ENCODE measurements at places on chromosomes 3 and 15.

- no peak for DNase-seq
Observed at GRCh38 chr3:5347486-5347885, 160.0 kb downstream of the EDEM1 start.

- peak; percentile 45 for DNase-seq
Observed at GRCh38 chr15:31276596-31277298, 49.9 kb upstream of the KLF13 start.

DNA sequence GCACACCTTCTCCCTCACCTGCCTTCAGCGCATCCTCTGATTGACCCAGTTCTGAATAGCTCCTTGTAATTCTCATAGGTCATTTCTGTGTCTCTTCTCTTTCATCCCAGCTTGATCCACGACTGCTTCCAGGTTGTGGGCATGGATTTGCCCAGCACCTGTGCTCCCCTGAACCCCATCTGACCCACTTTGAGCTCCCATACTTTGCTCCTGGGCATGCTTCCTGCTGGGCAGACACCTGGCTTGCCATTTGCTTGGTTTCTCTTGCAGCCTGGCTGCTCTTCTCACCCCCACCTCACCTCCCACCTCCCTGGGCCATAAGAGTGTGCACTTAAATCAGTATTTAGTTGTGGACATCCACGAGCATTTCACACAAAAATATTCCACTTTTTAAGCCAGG lies 635.5 kb downstream of the TBL1XR1 start:
- no peak for DNase-seq

- no peak for DNase-seq
Observed at GRCh38 chr3:18744472-18744871, 319.3 kb upstream of the SATB1 start.

DNA sequence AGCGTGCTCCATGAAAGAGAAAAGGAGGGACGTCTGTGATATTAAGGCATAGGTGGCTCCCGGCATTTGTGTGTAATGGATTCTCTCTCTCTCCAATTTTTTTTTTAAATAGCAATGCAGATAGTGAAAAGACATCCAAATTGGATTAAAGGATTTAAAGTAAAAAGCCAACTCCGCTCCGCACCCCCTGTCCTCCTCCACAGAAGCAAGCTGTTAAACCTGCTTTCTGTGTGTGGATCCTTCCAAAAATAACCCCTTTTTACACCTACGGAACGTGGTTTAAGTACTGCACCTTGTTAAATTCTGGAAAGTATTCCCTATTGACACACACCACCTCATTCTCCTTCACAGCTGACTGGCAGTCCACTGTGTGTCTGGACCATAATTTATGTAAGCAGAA lies 61.6 kb downstream of the ST8SIA2 start:
- DNase-seq: no peak

DNA sequence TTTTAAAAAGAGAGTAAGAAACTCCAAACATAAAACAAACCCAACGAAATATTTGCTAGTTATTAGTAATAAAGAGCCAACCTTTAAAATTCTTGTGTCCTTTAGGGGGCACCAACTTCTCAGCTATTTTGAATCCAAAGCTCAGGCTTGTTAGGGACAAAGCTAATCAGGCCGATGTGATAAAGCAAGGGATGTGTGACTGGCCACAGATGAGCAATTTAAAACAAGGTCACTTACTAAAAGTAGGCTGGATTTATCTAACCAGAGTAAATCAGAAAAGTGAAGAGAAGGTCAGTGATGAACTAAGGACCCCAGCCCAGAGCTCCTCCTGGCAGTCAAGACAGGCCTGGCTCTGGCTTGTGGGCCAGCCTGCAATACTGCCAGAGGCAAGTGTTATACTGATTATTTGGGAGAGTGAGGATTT lies 108.5 kb downstream of the CYP19A1 start:
- no peak for DNase-seq

- DNase-seq: no peak
Observed at GRCh38 chr15:69951898-69952555, 145.7 kb downstream of the TLE3 start.

DNA sequence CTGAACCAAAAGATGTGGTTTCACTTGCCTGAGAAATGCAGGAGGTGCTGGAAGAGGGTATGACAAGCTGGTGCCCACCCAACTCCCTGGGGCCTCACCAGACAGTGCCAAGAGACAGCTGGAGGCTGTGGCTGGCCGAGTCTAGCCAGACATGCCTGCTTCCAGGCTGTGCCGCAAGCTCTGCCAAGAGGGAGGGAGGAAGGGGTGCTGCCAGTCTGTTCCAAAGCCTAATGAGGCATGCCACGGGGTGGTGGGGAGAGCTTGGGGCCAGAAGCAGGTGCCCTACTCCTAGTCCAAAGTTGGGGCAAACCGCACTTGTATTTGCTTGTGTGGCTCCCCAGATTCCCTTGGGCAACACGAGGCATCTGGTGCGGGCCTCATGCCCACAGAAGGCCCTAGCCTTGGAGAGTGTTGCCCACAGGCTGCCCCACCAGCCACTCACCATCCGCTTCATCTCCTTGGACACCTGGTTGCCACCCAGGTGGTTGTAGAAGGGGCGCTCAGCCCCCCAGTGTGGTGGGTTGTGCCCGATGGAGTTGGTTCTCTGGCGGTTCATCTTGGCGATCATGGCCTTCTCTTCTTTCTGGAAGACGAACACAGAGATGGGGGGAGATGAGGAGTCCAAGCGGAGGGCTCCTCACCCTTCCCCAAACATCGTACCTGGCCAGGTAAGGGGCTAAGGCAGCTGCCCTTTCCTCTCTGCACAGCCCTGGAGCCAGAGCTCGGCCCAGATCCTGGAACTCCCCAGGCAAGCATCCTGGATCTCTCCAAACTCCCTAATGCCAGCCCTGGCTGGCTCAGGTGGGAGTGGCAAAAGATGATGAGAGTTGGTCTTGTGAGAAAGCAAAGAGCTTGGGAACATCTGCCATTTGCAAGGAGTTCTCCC lies 123.4 kb downstream of the SEC22A start:
- no peak for DNase-seq

DNA sequence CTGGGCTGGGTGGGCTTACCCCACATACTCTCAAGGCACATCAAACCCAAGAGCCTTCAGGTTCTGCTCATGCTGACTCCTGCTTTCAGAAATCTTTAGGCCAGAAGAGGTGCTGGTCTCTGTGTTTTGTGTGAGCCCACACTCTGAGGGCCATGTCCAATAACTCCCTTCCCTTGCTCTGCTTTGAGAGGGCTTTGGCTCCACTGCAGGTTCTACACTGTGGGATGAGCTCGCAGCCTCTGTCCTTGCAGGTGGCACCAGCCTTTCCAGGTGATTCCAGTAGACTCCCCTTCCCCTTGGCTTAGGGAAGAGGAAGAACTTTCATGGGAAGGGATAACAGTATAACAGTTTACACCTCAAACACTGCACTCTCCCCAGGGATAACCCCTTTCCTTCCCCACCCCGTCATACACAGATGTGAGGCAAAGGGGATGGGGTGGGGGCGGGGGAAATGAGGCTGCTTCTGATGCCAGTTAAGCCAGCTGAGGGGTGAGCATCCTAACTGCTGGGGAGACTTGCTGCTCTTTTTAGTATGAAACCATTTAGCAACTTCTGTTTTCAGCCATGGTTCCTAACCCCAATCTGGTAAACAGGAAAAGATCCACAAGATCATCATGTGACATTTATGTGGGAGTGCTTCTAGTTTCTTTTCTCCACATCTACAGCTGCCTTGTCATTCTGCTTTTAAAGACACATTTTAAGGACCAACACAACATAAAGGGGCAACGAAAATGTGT lies 262.4 kb downstream of the SLC9A9 start:
- DNase-seq: no peak

- DNase-seq: peak; percentile 74
Observed at GRCh38 chr15:80776420-80777045, 2.6 kb upstream of the CEMIP start.

GRCh38 chr15:51524376-51524775 lies 98.2 kb downstream of the DMXL2 start:
- DNase-seq: no peak

- no peak for DNase-seq
Observed at GRCh38 chr3:120302361-120302760, 17.3 kb upstream of the GPR156 start.

DNA sequence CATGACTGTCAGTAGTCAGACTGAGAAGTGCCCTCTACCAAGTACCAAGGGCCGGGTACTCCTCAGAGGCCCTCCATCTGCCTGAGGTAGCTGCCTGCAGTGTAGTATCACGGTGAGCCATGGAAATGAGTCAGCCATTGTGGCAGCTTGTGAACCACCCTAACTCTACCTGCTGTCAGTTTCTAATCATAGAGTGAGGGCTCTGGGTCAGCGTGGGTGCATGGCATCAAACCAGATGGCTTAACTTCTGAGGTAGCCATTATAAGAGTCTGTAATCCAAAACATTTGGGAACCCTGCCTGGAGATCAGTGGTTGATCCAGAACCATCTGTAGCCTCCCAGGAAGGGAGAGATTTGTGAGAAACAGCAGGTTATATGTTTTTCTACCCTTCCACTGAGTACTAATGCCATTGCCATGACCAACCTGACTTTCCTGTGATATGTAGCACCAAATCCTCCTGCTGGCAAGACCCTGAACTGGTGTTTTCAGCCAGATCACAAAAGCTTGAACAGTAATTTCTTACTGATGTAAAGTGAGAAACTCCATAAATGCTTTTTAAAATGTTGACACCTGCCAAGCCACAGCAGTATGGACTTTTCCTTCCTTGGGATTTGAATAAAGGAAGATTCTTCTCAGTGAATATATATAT lies 38.9 kb downstream of the ABHD2 start:
- DNase-seq: no peak

- no peak for DNase-seq
Observed at GRCh38 chr3:62833538-62833937, 41.7 kb downstream of the CADPS start.

- DNase-seq: no peak
Observed at GRCh38 chr15:59940456-59940855, 63.7 kb upstream of the FOXB1 start.

DNA sequence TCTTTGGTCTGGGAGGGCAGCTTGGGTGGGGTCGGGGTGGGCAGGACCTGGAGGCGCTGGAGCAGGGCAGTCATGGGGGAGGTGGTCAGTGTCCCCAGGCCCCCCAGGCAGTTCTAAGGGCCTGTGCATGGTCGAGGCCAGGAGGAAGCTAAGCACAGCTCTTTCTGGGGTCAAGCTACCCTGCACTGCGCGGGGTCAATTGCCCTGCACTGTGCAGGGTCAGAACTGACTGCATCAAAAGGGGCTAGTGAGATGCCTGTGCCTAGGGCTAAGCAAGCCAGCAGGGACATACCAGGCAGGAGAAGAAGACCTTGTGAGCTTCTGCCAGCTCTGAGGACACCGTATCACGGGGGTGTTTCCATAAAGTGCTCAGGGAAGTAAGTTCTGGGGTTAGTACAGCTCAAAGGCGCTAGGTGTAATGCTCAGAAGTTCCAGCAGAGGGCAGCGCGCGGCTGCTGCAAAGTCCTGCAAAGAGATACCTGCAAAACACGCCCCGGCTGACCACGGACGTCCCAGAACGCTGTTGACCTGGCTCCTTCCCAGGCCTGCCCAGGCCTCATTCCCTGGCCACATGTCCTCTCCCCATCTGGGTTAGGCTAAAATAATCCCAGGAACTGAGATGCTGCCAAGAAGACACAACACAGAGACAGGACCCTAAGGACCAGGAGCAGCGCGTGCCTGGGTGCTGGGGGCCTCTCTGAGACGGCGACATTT lies 18.8 kb upstream of the IQSEC1 start:
- peak; percentile 91 for DNase-seq

DNA sequence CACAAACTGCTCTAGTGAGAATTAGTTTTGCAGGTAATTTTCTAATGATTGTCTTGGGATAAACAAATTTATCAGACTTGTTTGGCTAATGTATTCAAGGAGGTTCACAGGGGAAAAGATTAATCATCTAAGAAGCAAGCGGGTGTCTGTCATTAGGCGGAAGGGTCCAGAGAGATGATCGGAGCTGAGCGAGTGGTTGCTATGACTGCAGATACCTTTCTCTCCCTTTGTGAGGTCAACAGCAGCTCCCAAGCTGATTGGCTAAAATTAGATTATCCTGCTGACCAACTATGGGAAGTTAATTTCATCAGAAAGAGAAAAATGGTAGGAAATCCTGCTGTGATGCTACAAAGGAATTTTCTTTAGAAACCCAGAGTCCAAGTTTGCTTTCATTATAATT lies 276.0 kb downstream of the SOX2 start:
- no peak for DNase-seq

- no peak for DNase-seq
Observed at GRCh38 chr3:194686816-194687637, 1.3 kb downstream of the FAM43A start.

GRCh38 chr3:138921316-138922292 lies 25.3 kb downstream of the FOXL2 start:
- DNase-seq: no peak

GRCh38 chr15:65942436-65942835 lies 73.1 kb downstream of the RAB11A start:
- DNase-seq: no peak

DNA sequence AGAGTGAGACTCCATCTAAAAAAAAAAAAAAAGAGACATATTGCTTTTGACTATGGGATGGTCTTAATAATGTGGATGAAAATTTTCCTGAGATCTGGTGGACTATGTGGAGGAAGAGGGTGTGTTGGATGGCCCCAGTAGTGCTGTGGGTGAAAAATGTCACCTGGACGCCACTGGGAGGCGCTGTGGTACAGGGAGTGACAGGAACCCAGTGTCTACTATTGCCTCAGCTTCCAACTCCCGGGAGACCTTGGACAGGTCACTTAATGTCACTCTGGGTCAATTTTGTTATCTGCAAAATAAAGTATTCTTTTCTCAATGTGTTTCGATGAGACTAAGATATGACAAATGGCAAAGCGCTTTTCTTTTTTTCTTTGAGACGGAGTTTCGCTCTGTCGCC lies 27.7 kb upstream of the DCP1A start:
- peak; percentile 77 for DNase-seq

DNA sequence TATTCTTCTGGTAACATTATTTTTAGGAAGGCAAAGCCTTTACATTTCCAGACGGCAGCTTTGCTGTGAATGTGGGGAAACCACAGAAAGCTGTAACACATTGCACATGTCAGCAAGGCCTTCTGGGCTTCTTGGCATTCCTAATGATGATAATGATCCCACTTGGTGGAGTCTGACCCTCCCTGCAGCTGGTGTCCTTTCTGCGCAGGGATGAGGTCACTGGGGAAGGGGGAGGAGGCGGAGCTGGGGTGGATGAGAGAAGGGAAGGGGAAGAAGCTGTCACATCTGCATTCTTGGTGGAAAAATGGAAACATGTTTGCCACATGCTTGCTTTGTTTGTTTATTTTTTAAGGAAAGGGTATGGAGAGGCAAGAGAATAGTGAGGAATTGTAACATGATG lies 68.6 kb downstream of the FILIP1L start:
- no peak for DNase-seq

DNA sequence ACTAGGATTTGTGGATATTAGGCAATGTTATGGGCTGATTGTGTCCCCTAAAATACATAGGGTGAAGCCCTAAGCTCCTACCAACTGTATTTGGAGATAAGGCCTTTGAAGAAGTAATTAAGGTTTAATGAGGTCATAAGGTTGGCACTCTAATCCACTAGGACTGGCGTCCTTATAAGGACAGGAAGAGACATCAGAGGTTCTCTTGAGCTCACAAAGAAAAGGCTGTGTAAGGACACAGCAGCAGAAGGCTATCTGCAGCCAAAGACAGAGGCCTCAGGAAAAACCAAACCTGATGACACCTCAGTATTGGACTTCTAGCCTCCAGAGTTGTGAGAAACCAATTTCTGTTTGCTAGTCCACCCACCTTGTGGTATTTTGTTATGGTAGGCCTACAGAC lies 416.7 kb downstream of the ZBTB20 start:
- no peak for DNase-seq
